Stimulated activated CD8-positive, alpha-beta memory T cell treated with anti-CD3 and anti-CD28 coated beads, Interleukin-2, amount 100 ng/mL, for 1 hour (primary cell): ENCODE measurements at places on chromosomes 5 and 9.

GRCh38 chr5:179241764-179242370 is 103.4 kb downstream of the ADAMTS2 start:
- DNase-seq, result no peak

DNA sequence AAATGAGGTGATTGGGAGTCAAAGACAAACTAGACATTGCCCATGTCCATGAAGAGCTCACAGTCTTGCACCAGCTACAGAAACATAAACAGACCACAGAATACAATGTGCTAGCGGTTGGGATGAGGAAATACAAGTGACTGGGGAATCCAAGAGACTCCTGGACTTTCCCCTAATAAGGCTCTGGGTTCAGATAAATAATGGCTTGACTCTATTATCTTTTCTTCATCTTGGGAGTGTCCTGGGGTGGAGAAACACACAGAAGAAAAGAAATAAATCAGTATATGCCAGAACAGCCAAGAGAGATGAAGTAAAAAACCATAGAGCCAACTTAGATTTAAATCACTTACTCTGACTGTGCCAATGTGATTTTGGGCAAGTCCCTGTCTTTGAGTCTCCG is 227.8 kb downstream of the PAPPA start:
- no peak for DNase-seq

DNA sequence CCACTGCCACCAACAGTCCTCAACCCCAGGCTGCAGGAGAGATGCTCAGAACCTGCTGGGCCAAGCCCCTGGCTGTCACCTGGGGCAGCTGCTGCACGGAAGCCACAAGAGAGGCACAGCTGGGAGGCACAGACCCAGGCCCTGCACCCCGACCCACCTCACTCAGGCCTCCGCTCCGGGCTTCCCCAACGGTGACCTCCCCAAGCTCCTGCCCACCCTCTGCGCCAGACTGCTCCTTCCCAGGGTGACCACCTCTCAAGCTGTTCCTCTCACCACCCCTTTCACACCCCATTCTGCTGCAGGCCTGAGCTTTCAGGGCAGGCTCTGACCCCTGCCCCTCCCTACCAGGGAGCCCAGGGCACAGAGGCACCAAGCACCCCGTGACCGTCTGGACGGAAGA is 33.0 kb downstream of the VAV2 start:
- no peak for DNase-seq

DNA sequence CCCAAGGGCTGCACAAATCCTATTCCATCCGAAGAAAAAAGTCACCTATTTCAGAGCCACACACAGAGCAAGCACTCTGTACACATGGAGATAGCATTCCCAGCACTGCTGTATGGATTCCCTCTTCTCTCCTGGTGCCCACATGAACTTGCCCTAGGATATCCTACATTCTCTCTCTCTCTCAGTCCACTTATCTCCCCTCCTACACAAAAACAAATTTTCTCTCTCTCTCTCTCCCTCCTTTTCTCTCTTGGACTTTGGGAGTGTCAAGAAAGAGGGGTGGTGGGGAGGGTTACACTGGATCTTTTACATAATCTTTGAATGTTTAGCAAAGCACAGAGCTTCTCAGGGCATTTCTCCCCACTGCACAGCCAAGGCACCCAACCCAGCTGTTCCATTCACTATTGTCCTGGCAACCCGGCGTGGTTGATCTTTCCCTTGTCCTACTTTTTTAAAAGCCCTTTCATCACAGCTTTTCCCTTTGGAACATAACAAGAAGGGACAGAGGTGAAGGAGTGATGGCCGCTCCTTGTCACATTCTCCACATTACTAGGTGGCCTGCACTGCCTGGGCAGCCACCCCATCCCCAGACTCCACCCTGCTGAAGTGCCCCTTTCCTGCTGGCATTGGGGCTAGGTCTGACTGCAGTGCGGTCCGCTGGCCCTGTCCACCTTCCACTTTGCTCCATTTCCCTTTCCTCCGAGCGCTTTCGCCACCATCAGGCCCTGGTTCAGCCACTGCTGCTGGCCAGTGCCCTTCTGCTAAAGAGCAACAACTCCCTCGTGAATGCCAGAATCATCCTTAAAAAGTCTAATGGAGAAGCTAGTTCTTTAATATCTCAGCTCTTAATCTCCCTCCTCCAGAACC is 22.2 kb upstream of the SLC1A3 start:
- no peak for DNase-seq

DNA sequence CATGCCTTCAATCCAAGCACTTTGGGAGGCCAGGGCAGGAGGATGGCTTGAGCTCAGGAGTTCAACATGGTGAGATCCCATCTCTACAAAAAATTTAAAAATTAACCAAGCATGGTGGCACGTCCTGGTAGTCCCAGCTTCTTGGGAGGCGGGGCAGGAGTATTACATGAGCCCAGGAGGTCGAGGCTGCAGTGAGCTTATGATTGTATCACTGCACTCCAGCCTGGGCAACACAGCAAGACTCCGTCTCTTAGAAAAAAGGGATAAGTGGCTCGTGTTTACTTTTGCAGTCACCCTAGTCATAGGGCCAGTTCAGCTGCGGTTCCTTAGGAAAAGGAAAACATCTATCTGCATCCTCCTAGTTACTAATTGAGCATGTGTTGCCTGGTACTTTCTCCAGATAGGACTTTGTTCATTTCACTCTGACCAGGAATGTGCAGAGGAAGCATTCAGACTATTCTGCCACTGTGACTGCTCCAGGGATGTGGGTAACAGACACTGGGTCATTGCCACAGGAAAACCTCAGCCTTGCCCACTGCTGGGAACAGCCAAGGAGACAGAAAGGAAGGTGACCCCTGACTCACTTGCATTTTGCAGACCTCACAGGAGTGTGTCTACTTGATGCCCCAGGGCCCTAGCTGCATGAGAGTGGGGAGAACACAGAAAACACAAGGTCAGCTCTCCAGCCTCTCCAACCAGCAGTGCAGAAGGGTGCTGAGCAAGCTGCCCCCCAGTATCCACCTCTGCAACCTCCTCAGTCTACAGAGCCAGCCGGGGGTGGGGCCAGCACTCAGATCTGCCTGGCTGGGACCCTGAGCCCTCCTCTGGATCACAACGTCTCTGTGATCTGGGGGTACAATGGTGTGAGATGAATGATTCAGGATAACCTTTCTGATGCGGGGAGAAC is 33.9 kb upstream of the ALDH1B1 start:
- no peak for DNase-seq

GRCh38 chr5:132417010-132417439 is 47.5 kb downstream of the SLC22A5 start:
- DNase-seq, result no peak
